ENCODE measurements at places on chromosomes 12 and 14.

- no peak for DNase-seq
Measured at GRCh38 chr14:23695664-23695999, 59.5 kb downstream of the DHRS2 start.

GRCh38 chr12:55974308-55974730 lies 441 bp downstream of the RAB5B start:
- DNase-seq, result no peak

- DNase-seq, result no peak
Measured at GRCh38 chr12:110246636-110247339, 34.3 kb upstream of the ATP2A2 start.

GRCh38 chr14:97328743-97329142 lies 531.6 kb downstream of the VRK1 start:
- no peak for DNase-seq

DNA sequence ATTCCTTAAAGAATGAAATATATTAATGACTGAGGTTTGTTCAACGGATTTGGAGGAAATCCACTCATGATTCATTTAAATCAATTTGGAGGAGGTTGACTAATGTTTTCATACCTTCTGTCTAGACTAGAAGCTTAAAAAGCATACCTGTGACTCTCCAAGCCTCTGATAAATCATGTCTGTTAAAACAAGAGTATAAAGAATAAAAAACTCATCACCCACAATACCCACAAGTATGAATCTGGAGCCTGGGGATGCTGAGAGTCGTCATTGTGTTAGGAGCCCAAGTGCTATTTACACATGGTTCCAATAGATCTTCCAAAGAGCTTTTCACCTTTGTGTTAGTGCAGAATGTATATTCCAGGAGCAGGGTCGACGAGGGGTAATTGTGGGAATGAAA lies 86.8 kb upstream of the ADAMTS20 start:
- DNase-seq, result no peak

- no peak for DNase-seq
Measured at GRCh38 chr12:37543131-37543965, 773.2 kb upstream of the ALG10B start.
